ENCODE measurements at places on chromosomes 12 and 14.

GRCh38 chr12:30152705-30153104, 369.0 kb upstream of the TMTC1 start:
- DNase-seq = no peak

- DNase-seq = no peak
Observed at GRCh38 chr12:52202361-52203078, 10.7 kb upstream of the KRT80 start.

- no peak for DNase-seq
Observed at GRCh38 chr14:50116966-50117365, 594 bp upstream of the VCPKMT start.

GRCh38 chr14:100472094-100472455, 115.1 kb downstream of the BEGAIN start:
- DNase-seq = no peak

DNA sequence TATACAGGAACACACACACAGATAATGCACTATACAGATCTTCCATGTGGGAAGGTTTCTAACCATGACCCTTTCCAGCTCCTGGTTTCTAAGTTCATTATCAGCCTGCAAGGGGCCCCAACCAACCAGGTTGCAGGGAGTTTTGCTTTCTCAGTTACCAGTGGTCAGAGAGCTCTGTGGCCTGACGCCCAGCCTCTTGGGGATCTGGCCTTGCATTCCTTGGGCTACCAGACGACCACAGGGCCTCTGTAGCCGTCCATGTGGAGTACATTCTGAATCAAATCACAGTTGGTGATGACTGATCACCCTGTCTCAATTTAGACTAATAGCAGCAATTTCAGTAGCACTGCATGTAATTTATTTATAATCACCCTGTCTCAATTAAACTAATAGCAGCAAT, 47.5 kb downstream of the PAH start:
- DNase-seq = no peak

- no peak for DNase-seq
Observed at GRCh38 chr14:90274808-90275457, 18.6 kb downstream of the PSMC1 start.

DNA sequence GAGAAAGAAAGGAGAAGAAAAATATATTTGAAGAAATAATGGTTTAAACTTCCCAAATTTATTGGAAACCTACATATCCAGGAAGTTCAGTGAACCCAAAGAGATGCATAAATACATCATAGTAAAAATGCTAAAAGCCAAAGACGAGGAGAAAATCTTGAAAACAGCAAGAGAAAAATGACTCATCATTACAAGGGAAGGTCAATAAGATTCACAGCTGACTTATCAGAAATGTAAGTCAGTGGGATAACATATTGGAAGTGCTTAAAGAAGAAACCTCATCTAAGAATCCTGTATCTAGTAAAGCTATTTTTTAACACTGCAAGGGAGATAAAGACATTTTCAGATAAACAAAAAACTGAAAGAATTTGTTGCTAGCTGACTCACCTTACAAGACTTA, 19.9 kb downstream of the RIC8B start:
- DNase-seq = no peak

GRCh38 chr12:114815026-114815795, 131.2 kb upstream of the TBX3 start:
- no peak for DNase-seq

GRCh38 chr12:67085699-67086098, 183.5 kb upstream of the CAND1 start:
- DNase-seq = no peak

DNA sequence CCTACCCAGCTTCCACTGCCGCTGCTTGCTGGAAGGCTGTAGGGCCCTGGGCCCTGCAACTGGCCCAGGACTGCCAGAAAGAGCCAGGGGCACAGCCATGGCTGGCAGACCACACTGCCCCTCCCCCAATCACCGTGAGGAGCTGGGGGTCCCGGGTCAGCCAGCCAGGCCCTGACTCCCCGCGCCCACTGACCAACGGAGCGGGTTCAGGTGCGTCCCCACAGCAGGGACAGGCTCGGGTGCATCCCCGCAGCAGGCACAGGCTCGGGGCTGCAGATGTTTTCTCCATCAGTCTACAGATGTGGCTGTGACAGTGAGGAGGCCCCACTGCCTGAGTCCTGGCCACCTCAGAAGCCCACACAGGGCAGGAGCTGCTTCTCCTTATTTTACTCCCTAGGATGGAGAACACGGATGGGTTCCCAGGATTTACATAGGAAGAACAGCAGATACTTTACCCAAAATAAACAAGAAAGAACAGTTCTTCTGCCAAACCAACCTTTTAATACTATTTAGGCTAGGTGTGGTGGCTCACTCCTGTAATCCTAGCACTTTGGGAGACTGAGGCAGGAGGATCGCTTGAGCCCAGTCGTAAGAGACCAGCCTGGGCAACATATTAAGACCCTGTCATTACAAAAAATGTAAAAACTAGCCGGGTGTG, 61.1 kb downstream of the TESC start:
- no peak for DNase-seq

DNA sequence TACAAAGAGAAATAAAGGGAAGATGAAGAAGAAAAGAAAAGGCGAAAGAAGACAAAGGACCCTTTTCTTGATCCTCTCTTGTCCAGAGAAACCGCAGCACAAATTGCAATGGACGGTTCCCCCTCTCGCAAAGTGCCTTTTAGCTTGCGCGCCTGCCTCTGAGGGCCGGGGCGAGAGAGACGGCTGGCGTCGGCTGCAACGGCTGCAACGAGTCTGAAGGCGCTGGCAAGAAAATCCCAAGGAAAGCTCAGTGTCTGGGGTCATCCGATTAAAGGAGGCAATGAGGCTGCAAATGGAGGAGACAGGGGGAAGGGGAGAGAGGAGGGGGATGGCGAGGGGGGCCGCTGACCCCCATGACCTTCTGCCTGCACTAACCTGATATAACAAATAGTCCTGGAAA, 671.5 kb downstream of the MED13L start:
- no peak for DNase-seq

GRCh38 chr12:64293654-64294364, 71.7 kb upstream of the KICS2 start:
- no peak for DNase-seq

DNA sequence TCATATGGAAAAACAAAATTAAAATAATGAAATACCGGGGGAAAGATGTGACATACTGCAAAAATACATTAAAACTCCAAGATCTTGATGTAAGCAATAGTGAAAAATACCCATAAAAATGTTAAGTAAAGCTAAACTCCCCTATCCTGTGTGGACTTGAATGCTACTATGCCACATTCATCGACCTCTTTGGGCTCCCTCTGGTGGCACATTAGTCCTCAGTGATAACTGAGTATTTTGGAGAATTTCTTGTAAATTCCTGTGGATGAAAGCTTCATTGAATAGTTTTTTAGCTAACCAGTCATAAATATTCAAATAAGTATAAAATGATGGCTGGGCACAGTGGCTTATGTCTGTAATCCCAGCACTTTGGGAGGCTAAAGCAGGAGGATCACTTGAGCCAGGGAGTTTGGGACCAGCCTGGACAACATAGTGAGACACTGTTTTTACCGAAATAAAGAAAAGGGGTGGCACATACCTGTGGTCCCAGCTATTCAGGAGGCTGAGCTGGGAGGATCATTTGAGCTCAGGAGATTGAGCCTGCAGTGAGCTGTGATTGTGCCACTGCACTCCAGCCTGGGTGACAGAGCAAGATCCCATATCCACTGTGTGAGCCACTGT, 42.4 kb upstream of the SGPP1 start:
- peak; percentile 26 for DNase-seq

DNA sequence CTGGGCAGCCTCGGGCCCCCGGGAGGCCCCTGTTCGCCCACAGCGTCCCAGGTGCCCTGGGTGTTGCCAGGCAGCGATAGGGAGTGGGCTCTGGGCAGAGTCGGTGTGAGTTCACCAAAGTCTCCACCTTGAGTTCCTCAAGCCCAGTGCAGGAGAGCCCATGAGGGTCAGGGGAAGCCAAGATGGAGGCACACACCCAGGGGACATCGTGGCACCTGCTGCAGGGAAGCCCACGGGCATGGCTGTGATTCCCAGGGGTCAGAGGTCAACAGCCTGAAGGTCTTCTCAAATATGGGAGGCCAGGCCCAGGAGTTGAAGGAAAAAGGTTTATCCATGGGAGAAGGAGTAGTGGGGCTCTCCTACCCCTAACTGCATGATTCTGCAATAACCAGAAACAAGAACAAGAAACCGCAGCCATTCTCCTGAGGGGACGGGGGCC, 148.8 kb downstream of the ADGRD1 start:
- DNase-seq = no peak

DNA sequence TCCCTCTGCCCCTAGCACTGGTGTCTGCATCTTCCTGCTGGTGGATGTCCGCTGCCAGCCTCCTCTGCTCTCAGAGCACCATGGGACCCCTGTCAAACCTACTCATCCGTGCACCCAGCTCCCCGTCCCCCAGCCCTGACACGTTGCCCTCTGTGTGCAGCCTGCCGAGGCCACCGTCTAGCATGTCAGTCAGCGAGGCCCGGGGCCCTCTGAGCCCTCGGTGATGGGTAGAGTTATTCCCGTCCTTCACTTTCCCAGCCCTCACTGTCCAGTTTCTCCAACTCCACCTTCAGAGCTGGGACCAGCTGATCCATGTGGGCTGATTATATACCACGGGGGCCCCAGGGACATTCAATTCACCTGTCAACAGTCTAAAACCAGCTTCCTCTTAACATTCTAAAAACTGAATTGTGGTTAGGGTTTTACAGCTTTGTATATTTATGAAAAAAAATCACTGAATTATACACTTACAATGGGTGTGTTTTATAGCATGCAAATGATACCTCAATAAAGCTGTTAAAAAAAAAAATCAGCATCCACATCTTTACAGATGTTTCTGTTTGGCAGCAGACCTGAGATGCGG, 61.3 kb downstream of the CCDC88C start:
- no peak for DNase-seq

- DNase-seq = no peak
Observed at GRCh38 chr12:72281126-72281525, 9.0 kb downstream of the TRHDE start.

DNA sequence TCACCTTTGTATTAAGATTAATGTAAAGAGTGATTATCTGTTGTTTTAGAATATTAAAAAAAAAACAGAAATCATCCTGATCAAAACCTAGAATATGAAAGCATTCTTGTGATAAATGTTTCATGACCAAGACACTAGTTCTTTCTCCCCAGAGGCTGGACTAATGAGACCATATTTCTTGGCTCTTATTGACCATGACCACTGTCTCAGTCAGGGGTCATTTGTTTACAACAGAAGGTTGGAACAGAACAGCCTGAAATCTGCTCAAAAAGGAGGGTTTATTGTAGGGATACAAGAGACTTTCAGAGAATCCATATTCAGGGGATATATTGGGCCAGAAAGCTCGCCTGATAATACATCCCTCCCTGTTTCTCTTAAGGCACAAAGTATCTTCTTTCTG, 87.7 kb downstream of the TMEM30B start:
- no peak for DNase-seq

GRCh38 chr14:60964904-60965303, 16.0 kb downstream of the TRMT5 start:
- no peak for DNase-seq

- DNase-seq = no peak
Observed at GRCh38 chr12:71664411-71665089, 449 bp downstream of the THAP2 start.

DNA sequence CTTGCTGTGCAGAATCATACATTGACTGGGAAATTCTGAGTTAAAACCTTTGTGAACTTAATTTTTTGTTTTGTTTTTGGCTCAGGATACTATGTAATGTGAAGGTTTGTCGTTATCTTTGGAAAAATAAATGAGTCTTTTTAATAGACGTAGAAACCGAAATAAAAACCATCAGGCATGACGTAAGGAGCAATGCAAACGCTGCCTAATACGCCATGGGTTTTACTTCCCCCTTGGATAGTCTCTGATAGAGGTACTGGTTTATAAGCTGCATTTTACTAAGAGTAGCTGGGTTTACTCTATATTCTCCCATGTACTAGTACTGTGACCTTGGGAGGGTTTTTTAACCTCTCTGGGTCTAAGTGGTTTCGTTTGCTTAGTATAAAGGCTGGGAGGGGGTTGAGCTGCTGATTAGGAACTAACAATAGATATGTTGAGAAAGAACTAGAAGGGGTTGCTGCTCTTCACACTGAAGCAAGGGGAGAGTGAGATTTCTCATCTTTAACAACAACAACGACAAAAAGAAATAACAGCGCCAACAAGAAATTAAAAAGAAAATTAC, 66.8 kb upstream of the SLCO1C1 start:
- no peak for DNase-seq

DNA sequence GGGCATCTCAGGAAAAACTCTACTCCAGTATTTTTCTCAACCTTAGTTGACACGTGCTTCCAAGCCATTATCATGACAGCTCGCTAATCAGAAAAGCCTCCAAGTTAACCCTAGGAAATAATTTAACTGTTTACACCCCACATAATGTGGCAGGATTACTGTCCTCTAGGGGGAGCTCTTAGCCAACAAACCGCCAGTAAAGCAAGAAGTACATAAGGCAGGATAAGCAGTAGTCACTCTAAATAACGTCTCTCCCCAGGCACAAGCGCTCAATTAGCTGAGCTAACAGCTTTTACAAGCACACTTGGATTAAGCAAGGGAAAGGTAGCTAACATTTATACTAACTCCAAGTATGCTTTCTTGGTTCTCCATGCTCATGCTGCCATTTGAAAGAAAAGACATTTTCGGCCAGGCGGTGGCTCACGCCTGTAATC, 22.8 kb downstream of the APOBEC1 start:
- DNase-seq = peak; percentile 42

GRCh38 chr12:31017535-31017934, 56.1 kb upstream of the DDX11 start:
- DNase-seq = no peak

DNA sequence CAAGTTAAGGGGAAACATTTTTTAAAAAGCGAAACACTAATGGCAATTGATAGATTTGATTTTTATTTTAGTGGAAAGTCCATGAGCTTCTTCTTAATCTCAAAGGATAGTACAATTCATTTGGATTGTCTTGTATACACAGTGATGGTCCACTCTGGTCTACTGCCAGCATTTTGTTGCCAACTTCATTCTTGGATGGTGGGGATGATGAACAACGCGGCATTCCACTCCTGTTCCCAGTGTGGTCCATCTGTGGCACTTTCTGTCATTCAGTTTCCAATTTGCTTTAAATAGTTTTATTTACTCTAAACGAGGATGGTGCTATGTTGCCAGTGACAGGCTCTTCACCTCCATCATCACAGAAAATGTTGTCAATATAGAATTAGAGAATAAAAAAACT, 40.3 kb upstream of the SLC38A2 start:
- DNase-seq = no peak

GRCh38 chr12:29191267-29191850, 42.3 kb downstream of the FAR2 start:
- no peak for DNase-seq

DNA sequence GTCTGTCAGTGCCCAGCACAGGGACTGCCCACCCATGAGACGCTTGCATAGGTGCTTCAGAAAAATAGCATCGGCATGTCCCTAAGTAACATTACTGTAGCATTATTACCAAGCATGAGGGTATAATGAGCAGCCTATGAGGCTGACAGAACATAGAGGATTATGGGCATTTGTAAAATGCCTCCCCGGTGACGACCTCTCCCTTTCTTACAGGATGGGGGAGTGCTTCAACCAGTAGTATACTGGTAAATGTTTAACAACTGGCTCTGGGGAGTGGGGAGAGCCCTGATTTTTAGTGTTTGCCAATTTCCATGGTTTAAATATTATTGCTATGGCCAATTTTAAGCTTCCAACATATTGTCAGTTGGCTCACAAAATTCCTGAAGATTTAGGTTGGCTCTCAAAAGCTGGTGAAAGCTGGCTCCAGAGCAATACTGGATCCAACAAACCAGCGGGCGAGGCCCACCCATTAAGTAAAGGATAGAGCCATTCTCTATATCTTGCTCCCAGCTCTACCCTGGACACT, 104.5 kb downstream of the ETNK1 start:
- no peak for DNase-seq

Data from stimulated activated naive CD8-positive, alpha-beta T cell treated with anti-CD3 and anti-CD28 coated beads, Interleukin-15, amount 100 ng/mL, for 72 hours (primary cell).